Hindlimb muscle (tissue), 1 donor: ENCODE measurements at places on chromosomes 7 and 10. TPM values are rescaled to one million over a fixed set of nuclear protein-coding genes. Genes with fewer than 3 reads are reported as not detected.

ACHE gene
- polyA plus RNA-seq = 82.8 TPM

DNA sequence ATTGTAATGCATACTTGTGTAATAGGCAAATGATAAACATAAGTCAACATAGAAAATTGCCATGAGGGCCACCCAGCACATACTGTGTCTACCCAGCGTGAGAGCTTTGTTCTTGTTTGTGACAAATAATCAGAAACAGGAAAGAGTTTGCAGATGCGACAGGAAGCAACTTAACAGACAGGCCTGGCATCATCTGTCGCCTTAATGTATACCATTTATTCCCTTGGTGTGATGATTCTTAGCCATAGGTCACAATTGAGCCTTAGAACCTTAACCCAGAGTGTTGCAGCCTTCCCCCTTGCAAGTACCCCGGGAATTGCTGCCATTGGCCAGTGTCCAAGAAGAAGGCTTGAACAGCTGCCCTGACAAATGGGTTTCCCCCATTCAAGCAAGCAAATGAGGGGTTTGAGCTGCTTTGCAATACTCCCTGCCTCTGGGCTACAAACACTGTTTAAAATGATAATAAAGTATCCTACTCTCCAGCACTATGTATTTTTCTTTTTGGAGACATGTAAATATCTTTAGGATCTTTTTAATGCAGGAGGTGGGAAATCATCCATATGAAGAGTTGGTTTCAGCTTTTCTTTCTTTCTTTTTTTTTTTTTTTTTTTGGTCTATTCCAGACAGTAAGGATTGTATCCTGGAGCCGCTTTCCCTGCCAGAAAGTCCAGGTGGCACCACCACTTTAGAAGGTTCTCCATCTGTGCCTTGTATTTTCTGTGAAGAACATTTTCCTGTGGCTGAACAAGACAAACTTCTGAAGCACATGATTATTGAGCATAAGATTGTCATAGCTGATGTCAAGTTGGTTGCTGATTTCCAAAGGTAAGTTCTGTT is 80.0 kb downstream of the ZNF277 start:
- no peak for DNase-seq

DNA sequence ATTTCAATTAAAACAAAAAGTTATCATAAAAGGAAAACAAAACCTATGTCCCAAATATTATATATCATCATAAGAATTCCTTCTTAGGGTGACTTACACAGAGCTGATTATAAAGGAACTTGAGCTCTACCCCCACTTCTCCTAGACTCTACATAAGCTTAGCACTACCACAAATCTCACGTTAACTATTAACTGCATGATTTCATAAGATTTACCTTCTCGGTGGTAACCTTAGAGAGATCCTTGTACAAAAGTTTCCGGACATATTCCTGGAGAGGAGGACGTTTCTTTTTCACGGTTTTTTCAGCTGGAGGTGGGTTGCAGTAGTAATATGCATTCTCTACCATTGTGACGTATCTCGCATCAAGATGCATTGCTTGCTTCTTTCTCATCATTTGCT is 83.7 kb downstream of the UPF2 start:
- DNase-seq = no peak

GRCh38 chr10:27950242-27950564 is 48.7 kb downstream of the ODAD2 start:
- no peak for DNase-seq

HABP2 gene
- 0.10 TPM for polyA plus RNA-seq
